NCI-H2029 (cell line): ENCODE measurements at places on chromosomes 1 and 21.

DNA sequence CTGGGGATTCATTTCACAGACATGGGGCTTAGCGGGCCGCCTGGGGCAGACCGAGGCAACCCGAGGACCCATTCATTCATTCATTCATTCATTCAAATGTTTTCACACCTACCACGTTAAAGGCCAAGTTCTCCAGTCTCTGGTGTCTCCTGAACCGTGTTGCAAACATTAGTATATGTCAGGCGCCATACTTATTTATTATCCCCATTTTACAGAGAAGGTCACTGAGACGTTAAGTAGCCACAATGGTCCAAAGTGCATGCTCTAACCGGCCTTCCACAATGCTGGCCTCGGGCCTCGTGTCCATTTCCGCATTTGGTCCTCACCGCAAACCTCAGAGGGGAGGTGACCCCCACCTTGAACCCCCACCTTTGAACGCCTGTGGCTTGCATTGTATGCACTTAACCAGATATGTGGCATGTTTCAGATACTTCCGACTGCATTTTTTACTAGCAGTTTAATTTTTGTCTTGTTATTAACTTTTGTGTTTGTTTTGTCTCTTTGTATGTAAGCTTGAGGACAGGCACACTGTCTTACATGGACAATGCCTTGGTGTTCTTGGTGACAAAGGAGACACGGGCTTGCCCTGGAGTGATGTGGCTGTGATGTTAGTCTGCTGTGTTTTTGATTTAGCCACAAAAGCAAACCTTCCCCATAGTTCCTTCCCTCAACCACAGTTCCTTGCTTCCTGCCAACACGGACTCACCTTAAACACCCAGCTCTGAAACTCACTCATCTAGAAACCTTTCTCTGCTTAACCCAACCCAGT lies 1.2 kb upstream of the IFFO2 start:
- DNase-seq: no peak

DNA sequence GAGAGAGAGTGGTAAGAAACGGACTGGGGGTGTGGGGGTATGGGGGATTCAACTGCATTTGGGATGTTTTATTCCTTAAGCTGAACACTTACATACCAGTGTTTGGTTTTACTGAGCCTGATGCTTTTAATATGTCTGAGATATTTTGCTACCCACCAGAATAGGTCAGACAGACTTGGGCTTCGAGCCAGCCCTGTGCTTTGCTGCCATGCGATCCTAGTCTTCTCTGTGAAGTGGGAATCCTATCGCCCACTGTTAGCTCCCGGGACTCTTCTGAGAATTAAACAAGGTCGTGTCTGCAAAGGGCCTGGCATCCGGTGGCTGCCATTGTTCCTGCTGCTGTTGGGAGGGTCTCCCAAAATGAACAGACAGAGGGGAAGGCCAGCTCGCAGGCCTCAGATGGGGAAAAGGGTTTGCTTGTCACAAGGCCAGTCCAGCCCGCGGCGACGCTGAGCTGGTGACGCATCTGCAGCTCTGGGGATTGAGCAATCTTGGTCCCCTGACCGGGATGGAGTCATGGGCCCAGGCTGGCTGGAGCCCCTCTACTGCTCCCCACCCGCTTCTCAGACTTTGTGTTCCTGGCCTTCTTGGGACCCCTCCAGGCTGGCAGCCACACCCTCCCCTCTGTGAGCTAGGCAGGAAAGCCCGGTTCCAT lies 26.9 kb upstream of the ECE1 start:
- no peak for DNase-seq

DNA sequence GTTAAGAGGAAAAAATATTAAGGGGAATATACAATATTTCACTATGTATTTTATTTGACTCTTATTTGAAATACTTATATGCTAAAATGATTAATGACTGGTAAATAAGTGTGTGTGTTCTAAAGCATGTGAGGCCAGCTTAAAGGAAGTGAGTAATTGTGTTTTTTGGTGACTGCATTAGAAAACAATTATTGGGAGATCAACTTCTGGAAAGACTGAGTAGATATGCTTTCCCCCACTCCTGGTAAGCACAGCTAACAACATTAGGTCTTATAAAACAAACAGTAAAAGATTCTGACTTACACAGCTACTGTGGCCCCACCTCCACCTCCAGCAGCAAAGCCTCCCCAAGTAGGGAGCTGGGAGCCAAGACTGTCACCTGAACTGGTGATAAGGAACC lies 403.0 kb downstream of the SRGAP2C start:
- DNase-seq: no peak

DNA sequence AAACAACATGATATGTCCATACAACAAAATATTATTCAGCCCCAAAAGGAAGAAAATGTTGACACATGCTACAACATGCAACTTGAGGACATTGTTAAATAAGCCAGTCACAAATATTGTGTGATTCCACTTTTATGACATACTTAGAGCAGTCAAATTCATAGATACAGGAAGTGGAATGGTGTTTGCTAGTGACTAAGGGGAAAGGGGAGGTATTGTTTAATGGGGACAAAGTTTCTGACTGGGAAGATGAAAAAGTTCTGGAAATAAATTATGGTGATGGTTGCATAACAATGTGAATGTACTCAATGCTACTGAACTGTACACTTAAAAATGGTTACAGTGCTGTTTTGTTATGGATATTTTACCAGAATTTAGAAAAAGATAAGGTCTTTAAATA lies 77.7 kb downstream of the RHOU start:
- no peak for DNase-seq

DNA sequence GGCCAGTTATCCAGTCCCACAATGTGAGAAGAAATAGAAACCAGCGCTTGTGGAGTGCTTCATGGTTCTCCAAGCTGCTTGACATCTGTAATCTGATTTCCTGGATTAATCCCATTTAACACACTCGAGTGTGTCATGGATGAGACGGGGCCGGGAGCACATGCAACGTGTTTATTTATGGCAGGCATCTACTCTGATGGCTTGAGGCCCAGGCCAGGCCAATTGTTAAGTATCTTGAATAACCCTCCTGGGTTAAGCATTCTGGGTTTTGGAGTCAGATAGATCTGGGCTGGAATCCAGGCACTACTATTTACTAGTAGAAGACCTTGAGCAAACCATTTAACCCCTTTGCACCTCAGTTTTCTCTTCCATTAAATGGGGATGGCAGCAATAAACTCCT lies 37.5 kb upstream of the LAPTM5 start:
- DNase-seq: peak; percentile 82

GRCh38 chr1:226549937-226550671 lies 1.5 kb downstream of the STUM start:
- no peak for DNase-seq

DNA sequence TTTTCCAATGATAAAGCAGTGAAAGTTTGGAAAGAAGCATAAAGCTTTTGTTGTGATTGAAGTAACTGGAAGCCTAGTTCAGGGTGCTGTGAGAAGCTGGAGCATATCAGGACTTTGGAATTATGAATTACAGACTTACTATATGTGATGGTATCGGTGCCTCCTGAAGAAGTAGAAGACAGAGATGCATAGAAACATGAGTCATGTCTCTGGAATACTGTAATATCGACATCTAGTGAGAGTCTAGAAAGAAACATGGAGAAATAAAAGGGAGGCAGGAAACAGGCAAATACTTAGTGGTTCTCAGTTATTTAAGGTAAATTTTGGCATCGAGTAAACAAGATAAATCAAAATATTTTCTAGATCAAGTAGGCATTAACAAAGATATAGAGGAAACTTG lies 103.0 kb downstream of the CAMTA1 start:
- no peak for DNase-seq

DNA sequence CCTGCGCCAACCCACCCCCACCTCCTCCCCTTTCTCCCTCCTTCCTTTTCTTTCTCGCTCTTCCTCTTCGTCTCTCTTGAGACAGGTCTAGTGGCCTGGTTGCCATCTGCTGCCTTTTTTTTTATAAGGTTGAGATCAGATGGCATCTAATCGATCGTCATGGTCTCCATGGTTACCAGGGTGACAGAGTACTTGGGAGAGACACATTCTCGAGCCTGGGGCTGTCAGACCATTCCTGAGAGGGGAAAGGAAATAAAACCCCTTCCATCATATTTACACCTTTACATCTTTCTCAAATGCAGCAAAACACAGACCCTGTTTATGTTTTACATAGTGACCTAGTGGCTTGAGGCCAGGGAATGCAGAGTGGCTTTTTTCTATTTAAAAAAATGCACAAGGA lies 53.5 kb upstream of the SLC22A15 start:
- no peak for DNase-seq

GRCh38 chr1:112866151-112866550 lies 89.8 kb downstream of the SLC16A1 start:
- DNase-seq: no peak

GRCh38 chr21:34885626-34886239 lies 163.4 kb downstream of the RUNX1 start:
- no peak for DNase-seq

- DNase-seq: no peak
Observed at GRCh38 chr1:151897991-151898431, 11.3 kb downstream of the THEM4 start.

DNA sequence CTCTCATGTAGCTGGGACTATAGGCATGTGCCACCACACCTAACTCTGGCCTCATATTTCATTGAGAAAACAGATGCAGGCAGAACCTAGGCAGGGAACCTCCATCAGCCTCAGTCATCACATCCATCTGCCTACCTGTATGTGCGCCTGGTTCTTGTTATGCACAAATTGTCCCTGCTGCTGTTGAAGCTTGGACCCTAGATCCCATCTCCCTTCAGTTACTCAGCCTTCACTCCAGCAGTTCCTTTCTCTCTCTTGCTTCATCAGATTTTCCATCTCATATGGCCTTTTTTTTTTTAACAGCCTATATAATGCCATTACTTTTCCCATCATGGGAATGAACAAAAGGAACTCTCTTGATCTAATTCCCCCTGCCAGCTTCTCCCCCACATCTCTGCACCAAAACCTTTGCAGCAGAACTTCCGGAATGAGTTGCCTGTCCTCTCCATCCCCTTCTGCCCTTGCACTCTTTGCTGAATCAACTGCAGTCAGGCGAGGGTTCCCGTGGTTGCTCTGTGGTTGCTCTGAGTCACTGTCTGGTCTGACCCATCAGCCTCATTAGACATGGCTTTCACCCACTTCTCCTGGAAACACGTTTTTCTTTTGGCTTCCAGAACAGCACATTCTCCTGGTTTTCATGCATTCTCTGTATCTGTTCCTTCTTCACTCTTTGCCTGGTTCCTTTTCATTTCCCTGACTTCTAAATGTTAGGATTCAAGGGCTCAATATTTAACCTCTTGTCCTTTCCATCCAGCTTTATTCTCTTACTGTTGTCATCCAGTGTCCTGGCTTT lies 41.5 kb downstream of the UBE4B start:
- DNase-seq: no peak

DNA sequence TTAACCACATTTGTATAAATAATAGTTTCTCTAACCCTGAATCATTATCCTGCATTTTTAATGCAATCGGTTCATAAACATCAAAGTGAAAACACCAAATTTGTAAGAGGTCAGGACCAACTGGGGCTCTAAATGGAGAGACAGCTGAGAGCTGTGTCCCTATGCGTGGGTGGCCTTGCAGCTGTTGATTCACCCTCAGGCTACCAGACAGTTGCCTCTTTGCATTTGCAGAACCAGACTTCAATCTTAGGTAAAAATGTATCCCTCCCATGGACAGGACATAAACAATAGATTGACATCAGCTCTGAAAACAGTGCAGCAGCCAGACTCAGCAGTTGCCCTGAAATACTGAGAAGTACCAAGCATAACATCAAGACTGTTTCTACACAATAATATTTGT lies 8.8 kb upstream of the TGFB2 start:
- no peak for DNase-seq

DNA sequence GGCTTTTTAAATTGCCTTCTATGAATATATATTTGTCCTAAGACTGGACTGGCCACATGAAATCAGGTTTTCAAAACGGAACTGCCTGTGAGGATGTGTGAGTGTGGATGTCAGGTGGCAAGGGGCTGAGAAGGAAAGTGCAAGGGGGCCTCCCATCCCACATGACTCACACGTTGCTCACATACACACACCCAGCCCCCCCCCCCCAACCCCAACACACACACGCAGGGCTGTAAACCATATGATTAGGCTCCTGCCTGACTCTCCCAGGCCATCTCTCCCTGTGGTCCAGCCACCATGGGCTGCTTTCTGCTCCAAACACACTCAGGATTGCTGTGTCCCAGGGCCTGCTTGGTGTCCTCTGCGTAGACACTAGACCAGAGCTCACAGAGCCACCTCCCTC lies 22.4 kb downstream of the DEGS1 start:
- DNase-seq: no peak

- no peak for DNase-seq
Observed at GRCh38 chr21:34582506-34583150, 32.3 kb downstream of the RCAN1 start.

- DNase-seq: peak; percentile 92
Observed at GRCh38 chr1:222713091-222713961, 962 bp downstream of the BROX start.

GRCh38 chr21:38880577-38880966 lies 74.8 kb downstream of the ETS2 start:
- no peak for DNase-seq

DNA sequence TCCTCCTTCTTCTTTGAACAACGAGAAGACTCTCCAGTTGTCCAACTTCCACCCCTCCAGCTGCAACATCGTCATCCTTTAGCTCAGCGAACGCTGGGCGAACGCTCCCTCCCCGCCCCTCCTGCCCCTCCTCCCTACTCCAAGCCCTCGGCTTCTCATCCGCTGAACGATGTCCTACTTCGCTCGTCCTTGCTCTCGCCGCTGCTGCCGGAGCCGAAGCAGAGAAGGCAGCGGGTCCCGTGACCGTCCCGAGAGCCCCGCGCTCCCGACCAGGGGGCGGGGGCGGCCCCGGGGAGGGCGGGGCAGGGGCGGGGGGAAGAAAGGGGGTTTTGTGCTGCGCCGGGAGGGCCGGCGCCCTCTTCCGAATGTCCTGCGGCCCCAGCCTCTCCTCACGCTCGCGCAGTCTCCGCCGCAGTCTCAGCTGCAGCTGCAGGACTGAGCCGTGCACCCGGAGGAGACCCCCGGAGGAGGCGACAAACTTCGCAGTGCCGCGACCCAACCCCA lies at the start of gene BCAN:
BCAN (plus strand) TSS at position 357 of the 504 bp plus-strand sequence. CDS start 3,938 bp downstream, outside the sequence.
- no peak for DNase-seq

GRCh38 chr1:230220478-230220877 lies 153.4 kb downstream of the GALNT2 start:
- no peak for DNase-seq

DNA sequence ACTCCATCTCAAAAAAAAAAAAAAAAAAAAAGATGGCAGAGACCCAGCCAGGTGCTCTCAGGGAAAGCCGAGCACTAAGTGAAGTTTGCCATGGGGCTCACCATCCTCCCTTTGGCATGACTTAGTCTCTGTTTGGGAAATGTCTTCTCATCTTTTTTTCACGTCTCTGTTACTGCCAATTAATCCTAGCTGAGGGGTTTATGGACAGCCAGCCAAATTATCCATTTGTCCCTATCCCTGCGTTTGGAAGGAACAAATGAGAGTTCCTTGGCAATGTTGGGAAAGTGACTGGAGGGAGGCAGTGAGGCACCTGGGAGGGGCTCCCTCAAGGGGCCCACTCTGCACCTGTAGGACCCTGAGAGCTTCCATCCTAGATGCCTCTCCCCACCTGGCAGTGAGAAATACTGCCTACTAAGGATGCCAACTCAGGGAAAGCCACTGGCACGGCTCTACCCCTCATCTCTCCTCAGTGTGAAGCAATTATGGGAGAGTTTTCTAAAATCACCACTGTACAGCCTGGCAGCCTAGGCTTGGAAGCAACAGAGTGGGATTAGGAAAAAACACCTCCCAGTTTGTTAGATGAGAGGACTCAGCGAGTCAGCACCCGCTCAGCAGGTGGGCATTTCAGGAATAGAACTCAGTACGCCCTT lies 19.8 kb upstream of the SLC2A7 start:
- DNase-seq: no peak
